T follicular helper cell (primary cell): ENCODE measurements at places on chromosomes 16 and 17.

- no peak for DNase-seq
These were observed 20.1 kb downstream of the STAT5A start for GRCh38 chr17:42308446-42308845.

DNA sequence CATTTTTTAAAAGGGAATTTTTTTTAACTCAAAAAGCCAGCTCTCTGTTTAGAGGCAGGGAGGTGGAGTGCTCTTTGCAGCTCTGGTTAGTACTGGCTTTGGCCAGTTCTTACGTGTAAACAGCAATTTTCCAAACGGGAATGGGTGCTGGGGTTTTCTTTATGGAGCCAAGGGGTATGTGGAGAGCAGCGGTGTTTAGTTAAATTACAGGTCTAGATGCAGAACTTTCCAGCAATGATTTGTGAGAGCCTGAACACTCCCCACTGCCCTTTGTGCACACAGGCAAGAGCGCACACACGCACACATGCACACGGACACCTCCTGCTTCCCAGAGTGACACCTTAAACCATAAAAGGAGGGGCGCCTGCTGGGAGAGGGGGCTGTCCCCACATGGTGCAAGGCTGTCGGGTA is 140.2 kb downstream of the MSI2 start:
- no peak for DNase-seq

DNA sequence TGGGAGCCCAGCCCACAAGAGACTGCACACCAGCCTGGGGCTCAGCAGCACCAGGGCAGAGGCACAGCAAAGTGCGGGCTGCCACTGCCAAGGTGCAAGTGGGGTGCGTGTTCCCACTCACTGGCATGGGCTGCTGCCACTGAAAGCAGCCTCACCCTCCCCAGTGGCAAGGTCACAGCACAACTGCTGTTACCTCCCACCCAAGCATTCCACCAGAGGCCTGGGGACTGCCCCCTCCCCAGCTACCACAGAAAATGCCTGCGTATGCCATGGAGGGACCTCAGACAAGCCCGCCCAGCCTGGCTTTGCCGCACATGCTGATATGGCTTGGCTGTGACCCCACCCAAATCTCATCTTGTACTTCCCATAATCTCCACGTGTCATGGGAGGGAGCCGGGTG is 33.1 kb downstream of the MEAK7 start:
- DNase-seq = no peak

- no peak for DNase-seq
These were observed 2.4 kb downstream of the ABAT start for GRCh38 chr16:8676737-8677375.

GRCh38 chr17:45008216-45008615 is 40.1 kb upstream of the C1QL1 start:
- no peak for DNase-seq

DNA sequence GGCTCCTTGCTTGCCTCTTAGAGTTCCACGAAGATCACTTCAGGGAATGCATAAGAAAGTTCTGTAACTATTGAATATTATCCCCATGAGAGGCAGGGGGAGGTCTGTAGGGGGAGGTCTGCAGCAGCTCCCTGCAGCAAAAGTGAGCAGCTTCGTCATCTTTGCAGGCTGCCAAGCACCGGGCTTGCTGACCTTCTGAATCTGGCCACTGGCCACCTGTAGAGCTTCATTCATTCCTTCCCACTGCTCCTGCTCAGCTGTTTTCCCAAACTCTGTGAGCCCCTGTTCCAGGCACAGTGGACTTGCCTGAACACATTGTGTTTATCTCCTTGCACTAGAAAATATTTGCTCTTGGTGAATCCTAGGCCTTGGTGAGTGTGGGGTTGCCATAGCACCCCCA is 443.3 kb downstream of the HAPSTR1 start:
- no peak for DNase-seq

- no peak for DNase-seq
These were observed 12.0 kb downstream of the C17orf113 start for GRCh38 chr17:42038221-42038973.

- no peak for DNase-seq
These were observed 108.9 kb downstream of the TANGO6 start for GRCh38 chr16:68951991-68952877.

DNA sequence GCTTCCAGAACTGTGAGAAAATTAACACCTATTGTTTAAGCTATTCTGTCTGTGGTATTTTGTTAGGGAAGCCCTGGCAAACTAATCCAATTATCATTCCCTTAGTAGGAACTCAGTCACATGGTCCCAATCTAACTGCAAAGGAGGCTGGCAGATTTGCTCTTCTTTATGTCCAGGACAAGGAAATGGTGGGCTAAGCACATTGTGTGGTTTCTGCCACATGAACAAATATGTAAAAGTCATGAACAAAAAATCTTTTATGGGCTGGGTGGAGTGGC is 278.6 kb upstream of the RPL38 start:
- DNase-seq = no peak

DNA sequence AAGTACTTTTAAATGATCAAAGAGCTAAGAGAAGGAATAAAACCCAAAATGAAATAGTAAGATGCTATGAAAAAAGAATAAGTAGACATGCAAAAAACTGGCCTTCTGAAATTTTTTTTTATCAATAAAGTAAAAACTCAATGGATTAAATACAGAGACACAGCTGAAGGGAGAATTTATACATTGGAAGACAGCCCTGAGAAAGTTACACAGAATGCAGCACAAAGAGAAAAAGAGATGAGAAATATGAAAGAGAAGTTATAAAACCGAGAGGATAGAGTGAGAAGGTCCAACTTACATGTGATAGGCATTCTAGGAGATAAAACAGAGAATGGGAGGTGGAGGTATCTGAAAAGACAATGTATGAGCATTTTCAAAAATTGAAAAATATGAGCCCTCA is 57.0 kb downstream of the MARF1 start:
- no peak for DNase-seq

GRCh38 chr17:75869282-75870141 is 8.9 kb downstream of the TRIM47 start:
- DNase-seq = no peak

DNA sequence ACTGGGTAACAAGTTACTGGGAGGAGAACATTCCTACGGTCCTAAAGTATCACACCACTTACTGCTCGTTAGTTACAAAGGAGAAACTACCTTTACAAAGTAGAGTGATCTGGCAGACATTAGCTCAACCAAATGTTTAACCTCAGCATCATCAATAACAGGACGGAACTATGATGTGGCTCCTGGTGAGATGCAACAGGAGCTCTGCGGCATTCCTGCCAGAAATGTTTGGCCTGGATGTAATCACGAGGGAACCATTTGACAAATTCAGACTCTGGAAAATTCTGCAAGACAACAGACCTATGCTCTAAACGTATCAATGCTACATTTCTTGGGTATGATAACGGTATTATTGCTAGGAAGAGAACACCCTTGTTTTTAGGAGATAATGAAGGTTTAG is 80.4 kb downstream of the MRM3 start:
- DNase-seq = no peak

- no peak for DNase-seq
These were observed 43.4 kb downstream of the NEUROD2 start for GRCh38 chr17:39564211-39564848.

- DNase-seq = no peak
These were observed 10.4 kb downstream of the CX3CL1 start for GRCh38 chr16:57382535-57383275.

DNA sequence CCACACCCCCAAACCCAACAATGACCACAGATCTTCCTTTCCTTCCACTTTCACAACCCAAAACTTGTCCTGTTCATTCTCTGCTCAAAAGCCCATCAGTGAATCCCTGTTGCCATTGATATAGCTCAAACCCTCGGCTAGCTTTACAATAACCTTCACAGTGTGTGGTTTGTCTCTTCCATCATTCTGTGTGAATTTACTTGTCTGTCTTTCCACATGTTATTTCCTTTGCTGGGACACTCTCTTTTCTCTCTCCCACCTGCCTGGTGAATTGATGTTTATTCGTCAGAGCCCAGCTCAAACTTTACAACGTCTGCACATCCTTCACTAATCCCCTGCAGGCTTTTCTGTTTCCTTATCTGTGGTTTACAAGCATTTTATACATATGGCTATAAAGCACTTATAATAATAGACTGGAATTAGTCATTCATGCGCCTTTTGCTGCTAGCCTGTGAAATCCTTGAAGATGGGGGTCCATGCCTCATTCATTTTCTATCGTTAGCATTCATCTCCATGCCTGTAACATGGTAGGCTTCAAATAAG is 114.4 kb downstream of the CDH13 start:
- no peak for DNase-seq

DNA sequence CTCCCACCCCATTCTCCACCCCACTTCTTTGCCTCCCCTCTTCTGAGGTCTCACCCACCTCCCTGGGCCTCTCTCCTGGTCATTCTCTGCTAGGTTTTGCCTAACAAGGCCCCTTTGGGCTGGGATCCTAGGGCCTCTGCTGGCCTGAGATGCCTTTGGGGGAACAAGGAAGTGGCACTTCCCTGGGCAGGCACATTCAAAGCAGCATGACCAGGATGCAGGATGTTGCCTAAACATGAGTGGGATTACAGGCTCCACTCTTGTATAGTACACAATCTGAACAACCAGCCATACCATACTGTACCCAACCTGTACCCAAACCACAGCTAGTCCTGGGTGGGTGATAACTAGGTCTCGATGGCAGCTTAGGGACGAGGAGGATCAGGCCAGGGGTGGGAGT is 9.0 kb downstream of the GALK1 start:
- DNase-seq = no peak

GRCh38 chr17:7347630-7348477 is 4.1 kb upstream of the KCTD11 start:
- no peak for DNase-seq

DNA sequence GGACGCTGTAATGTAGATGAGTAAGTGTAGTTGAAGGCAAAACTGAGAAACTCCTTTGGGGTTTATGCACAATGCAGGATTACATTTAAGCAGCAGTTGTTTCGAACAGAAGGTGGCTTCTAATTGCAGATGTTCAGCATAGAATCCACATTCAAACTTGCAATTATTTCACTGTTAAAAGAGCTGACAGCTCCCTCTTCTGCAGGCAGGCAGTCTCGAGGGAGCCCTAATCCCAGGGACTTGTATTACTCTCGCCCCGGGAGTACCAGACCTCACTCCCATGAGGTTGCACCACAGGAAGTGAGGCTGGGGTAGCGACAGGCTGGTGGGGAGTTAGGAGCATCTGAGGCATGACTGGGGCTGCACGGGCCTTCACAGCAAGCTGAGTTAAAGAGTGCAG is 484.3 kb upstream of the EEF2KMT start:
- no peak for DNase-seq

DNA sequence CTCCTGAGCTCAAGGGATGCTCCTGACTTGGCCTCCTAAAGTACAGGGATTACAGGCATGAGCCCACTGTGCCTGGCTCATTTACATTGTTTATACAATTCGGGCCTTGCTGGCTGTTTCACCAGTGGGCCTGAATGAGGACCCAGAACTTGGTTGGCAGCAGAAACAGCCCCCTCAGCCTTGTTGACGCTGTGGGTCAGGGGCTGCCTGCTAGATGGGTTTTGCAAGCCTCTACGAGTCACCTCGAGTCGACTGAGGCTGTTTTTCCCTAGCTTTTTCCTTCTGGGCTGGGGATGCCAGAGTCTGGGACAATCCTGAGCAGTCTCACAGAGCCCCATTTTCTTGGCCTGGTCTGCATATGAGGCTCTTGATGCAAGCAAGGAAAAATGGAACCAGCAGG is 16.1 kb downstream of the PPL start:
- no peak for DNase-seq

- DNase-seq = no peak
These were observed 31.9 kb downstream of the ARHGAP23 start for GRCh38 chr17:38460082-38460715.

DNA sequence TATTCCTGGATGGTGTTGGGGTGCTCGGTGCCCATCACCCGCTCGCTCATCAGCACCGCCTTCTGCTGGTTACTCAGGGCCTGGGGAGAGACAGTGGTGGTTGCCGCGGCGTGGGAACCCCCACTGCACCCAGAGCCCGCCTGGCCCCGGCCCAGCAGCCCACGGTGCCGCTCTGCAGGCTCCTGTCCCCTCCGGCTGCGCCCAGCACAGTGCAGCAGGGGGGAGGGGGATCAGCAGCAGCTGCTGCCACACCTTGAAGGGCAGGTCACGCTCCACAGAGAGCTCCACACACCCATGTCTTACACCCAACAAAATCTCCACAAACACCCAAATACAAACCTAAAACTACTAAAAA is 18.8 kb downstream of the CLUH start:
- DNase-seq = no peak

- no peak for DNase-seq
These were observed 60.2 kb downstream of the EMP2 start for GRCh38 chr16:10519929-10520868.

- no peak for DNase-seq
These were observed 2.4 kb upstream of the CCL3L1 start for GRCh38 chr17:36198831-36199465.

DNA sequence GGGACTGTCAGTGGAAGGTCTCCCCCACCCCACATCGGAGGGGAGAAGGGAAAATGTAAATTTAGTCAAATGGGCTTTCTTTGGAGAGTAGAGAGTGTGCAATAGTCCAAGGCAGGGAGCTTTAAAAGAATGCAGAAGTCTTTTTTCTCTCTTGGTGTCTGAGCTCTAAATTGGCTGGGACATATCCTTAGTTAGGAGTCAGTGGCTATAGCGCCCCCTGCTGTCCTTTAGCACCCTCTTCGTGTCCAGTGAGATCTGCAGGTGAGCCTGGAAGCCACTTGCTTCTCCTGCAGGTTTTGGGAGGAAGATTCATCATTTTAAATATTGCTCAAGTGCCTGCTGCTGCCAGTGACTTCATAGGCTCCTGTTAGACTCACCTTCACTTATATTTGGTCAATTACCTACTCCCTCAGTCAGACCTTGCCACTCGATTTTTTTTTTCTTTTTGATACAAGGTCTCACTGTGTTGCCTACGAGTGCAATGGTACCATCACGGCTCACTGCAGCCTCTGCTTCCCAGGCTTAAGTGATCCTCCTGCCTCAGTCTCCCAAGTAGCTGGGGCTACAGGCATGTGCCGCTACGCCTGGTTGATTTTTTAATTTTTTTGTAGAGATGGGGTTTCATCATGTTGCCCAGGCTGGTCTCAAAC is 174.8 kb downstream of the PRKCB start:
- DNase-seq = peak; percentile 75

DNA sequence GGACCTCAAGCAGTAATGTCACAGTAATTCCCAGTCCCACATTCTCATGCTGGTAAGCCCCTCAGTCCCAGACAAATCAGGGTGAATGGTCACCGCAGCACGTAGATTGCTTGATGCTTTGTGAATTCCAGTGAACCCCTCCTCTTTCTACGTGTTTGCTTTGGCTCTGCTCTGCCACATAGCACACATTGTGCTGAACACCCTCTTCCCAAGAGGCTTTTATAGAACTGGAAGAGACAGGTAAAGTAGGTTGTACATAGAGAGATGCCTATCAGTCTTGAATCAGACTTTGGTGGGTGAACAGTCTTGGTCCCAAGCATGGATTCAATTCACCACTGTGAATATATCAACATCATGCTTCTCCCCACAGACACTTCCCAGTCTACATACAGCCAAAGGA is 579 bp upstream of the KRTAP9-6 start:
- DNase-seq = no peak
